ENCODE measurements at places on chromosomes 7 and 10.

- DNase-seq = no peak
Observed at GRCh38 chr10:59562126-59562525, 147.5 kb downstream of the SLC16A9 start.

DNA sequence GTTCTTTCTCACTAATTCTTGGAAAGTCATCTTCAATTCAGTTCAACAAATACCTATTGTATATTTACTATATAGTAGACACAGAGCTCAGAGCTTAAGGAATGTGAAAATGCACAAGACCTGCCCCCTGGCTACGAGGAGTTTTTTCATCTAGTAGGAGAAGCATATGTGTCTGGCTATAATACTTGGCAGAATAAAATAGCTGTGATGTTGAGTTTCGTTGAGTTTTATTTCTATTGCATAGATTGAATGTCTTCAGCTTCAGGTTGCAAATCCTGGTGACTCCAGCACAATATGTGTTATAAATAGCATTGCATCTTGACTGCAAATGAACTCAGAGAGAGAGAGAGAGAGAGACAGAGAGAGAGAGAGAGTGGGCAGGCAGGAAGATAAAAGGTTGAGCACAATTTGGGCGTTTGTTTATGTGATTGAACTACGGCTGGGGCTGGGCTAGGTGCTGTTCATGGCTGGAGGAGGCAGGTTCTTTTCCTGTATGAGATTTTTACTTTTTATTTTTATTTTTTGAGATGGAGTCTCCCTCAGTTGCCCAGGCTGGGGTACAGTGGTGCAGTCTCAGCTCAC lies 229.6 kb downstream of the GALNT17 start:
- DNase-seq = no peak

DNA sequence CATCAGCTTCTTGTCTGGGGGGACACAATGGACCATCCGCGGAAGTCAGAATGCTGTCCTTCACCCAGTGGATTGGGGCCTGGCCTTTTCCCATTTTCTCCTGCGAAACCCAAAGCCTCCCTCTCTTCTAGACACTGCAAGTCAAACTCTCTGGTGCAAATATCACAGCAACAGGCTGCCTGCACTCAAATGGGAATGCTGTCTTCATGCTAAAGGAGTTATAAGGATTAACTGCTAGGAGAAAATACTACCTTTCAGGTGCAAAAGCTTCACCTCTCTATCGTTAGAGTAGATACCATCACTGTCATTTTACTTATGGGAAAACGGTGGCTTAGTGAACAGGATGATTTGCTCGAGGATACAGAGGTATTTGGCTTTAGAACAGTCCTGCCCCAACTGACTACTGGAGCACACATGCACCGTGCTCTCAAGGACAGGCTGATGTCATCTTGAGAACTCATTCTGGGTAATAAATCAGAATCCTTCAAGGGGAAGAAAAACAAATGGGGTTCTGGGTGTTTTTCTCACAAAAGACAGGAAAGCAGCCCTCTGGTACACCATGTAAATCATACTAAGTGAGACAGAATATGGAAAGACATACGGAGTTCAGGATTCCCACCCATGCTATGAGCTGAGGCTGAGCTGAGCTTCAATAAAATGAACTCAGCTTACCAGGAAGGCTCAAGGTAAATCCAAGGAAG lies 100.9 kb downstream of the SAMD9 start:
- no peak for DNase-seq

DNA sequence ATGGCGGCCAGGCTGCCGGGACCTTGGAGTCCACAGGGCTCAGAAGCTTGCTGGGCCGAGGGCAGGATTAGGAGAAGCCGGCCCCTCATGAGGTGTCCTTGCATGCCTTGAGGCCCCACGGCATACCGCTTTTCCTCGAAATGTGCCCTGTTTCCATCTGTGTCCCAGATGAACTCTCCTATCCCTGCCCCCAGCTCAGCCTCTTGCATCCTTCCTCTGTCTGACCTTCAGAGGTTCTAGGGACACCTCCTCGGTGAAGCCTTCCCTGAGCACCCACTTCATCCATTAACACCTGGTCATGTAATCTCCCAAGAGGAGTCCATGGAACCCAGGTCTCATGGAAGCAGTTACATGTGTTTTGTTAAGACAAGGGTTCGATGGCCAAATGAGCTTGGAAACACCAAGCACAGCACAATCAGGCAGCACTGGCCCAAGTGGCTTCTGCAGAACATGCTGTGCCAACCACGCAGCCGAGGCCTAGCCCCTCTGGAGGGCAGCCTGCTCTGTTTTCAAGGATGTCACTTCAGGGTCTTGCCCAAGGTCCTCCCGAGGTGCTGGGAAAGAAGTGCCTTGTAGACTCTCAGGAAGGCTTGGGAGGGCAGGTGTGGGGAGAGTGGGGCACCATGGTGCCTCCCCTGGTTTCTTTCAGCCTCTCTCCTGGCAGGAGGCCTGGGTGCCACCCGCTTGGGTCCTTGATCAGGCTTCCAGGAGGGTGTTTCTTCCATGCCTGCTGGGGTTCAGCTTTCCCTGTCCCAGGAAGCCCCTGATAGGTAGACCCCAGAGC lies 124.3 kb downstream of the NEURL1 start:
- DNase-seq = no peak

GRCh38 chr10:91975438-91975837 lies 51.9 kb downstream of the BTAF1 start:
- no peak for DNase-seq

DNA sequence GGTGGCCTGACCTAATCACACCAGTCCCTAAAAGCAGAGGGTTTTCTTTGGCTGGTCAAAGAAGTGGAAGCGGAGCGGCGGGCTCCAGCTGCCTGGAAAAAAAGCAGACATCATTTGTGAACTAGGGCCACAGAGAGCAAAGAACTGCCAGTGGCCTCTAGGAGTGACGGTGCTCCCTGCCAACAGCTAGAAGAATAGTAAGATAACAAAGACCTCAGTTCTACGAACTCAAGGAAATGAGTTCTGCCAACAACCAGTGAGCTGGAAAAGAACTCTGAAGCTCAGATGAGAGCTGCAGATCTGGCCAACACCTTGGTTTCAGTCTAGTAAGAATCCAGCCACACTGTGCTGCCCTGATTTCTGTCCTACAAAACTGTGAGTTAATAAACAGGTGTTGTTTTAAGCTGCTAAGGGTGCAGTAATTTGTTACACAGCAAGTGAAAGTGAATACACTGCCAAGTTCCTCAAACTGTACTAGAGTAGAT lies 178.0 kb downstream of the SRPK2 start:
- DNase-seq = no peak

GRCh38 chr7:139249179-139249810 lies 18.3 kb downstream of the UBN2 start:
- DNase-seq = no peak

DNA sequence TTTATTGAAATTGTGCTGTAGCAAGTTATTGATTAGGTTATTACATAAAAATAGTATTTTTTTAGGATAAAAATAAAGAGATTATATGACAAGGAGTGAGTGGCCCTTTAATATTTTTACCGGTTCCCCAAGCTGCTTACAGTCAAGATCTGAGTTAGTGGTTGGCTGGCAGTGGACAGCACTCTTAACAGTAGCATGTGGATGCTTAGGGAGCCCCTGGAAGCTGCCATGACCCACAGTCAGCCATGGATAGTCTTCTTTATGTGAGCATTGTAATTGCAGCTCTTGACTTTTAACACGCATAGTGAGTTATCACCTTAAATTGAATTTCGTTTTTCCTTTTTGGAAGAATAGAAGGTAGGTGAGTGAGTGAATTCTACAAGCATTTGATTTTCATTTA lies 22.1 kb downstream of the RAB18 start:
- DNase-seq = no peak

GRCh38 chr10:62130948-62131347 lies 137.7 kb downstream of the RTKN2 start:
- DNase-seq = peak; percentile 85

GRCh38 chr7:17298840-17299482 lies 509 bp downstream of the AHR start:
- no peak for DNase-seq

DNA sequence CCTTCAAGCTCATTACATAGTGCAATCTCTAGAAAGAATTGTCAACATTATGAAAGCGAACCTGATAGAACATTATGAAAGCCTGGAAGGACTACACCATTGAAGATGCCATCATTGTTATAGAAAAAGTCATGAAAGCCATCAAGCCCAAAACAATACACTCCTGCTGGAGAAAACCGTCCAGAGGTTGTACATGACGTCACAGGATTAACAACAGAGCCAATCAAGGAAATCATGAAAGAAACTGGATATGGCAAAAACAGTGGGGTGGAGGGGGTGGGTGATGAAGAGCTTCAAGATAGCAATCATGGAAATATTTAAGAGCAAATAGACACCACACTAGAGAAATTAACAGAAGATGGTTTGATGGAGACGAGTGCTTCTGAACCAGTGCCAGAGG lies 45.7 kb downstream of the TOMM7 start:
- DNase-seq = no peak

DNA sequence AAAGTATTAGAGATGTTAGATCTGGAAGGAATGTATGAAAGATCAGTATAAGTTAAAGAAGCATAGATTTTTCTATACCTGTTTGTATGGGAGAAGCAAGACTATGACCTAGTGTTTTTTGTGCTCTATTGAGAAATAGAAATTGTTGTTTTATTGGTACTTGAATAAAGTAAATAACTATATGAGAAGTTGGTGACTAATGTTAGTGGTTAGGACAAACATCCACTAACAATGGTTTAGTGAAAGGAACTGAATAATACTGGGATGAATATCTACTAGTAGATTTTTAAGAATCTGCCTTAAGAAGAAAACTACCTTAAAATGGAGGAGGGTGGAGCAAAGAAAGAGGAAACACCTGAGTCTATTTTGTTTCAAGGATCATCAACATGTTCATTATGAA lies 521.1 kb upstream of the POT1 start:
- no peak for DNase-seq

DNA sequence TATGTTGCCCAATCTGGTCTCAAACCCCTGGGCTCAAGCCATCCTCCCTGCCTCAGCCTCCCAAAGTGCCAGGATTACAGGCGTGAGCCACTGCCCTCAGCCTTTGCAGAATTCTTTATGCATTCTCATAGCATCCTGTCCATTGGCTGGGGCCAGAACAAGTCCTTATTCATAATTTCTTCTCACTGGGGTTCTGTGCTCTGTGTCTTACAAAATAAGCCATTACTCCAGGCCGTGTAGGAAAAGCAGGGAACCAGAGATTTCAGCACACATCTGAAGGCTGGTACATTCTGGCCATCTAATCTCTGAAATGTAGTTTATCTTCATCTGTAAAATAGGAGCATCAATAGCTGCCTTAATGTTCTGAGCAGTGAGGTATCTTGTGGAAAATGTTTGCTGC lies 10.3 kb upstream of the OCM start:
- no peak for DNase-seq

- no peak for DNase-seq
Observed at GRCh38 chr7:116169060-116169459, 41.3 kb upstream of the TES start.

GRCh38 chr10:119335671-119336353 lies 128.4 kb downstream of the GRK5 start:
- DNase-seq = no peak

All from BJ (cell line).